ENCODE measurements at places on chromosomes 5 and 9. TPM values are rescaled to one million over a fixed set of nuclear protein-coding genes. Genes with fewer than 3 reads are reported as not detected.

GRCh38 chr9:91255327-91255726, 106.4 kb downstream of the AUH start:
- DNase-seq: no peak
- no peak overlapping the region for H3K27ac ChIP-seq
- peaks cover 5% of the 10 kb centered on the region for H3K4me1 ChIP-seq
- H3K4me3 ChIP-seq: no peak overlapping the region

The CEL gene
- total RNA-seq: 2.2 TPM

GRCh38 chr5:8685704-8686103, 816.8 kb downstream of the MTRR start:
- no peak overlapping the region for H3K27ac ChIP-seq
- DNase-seq: no peak
- H3K4me1 ChIP-seq: no peaks in the 10 kb centered on the region
- H3K36me3 ChIP-seq: no peaks in the 10 kb centered on the region
- H3K27me3 ChIP-seq: no peaks in the 10 kb centered on the region

The NADK2 gene
- total RNA-seq: 20.0 TPM

GRCh38 chr9:104177676-104178075, 83.6 kb downstream of the SMC2 start:
- no peak overlapping the region for H3K27ac ChIP-seq
- no peaks in the 10 kb centered on the region for H3K4me1 ChIP-seq
- peaks cover 4% of the 10 kb centered on the region for H3K27me3 ChIP-seq
- H3K36me3 ChIP-seq: no peaks in the 10 kb centered on the region
- no peak for DNase-seq

DNA sequence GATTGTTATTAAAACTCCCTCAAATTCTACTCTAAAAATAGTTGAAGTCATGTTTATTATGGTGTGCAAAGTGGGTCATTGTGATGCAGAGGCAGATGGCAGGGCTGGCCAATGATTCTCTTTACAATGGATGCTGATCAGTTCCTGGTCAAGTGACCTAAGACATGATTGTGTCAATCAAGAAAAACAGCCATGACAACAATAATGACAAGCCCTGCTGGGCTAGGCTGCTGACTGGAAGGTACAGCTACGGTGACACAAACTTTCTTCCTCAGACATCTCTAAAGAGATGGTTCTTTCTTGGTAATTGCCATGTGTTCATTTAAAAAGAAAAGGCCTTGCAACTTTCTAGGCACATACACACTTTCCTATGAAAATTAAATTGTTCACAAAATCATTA, 3.6 kb downstream of the SLC24A2 start:
- H3K4me3 ChIP-seq: no peak overlapping the region
- peaks cover 49% of the 10 kb centered on the region for H3K27me3 ChIP-seq
- H3K36me3 ChIP-seq: no peaks in the 10 kb centered on the region
- no peak for DNase-seq
- no peak overlapping the region for H3K27ac ChIP-seq
- no peaks in the 10 kb centered on the region for H3K4me1 ChIP-seq

- H3K27ac ChIP-seq: no peak overlapping the region
- H3K27me3 ChIP-seq: no peaks in the 10 kb centered on the region
- H3K4me3 ChIP-seq: no peak overlapping the region
- H3K4me1 ChIP-seq: no peaks in the 10 kb centered on the region
- no peak for DNase-seq
Observed at GRCh38 chr9:19117039-19117716, 10.1 kb downstream of the PLIN2 start.

DNA sequence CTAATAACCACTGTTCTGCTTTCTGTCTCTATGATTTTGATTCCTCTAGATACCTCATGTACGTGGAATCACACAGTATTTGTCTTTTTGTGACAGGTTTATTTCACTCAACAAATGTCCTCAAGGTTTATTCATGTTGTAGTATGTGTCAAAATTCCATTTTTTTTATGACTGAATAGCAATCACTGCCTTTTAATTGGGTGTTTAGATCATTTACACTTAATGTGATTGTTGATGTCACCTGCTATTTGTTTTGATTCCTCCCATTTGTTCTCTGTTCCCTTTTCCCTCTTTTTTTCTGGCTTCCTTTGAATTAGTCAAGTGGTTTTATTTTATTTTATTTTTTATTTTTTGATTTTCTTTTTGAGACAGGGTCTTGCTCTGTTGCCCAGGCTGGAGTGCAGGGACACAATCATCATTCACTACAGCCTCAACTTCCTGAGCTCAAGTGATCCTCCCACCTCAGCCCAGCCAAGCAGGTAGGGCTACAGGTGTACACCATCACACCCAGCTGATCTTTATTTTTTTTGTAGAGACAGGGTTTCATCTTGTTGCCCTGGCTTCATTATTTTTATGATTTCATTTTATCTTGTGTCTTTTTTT, 41.6 kb downstream of the LHX3 start:
- no peak overlapping the region for H3K4me3 ChIP-seq
- H3K4me1 ChIP-seq: no peaks in the 10 kb centered on the region
- DNase-seq: no peak
- H3K27ac ChIP-seq: no peak overlapping the region
- peaks cover 2% of the 10 kb centered on the region for H3K36me3 ChIP-seq

The ACOT12 gene
- not detected for total RNA-seq

The CCL28 gene
- total RNA-seq: 5.4 TPM

DNA sequence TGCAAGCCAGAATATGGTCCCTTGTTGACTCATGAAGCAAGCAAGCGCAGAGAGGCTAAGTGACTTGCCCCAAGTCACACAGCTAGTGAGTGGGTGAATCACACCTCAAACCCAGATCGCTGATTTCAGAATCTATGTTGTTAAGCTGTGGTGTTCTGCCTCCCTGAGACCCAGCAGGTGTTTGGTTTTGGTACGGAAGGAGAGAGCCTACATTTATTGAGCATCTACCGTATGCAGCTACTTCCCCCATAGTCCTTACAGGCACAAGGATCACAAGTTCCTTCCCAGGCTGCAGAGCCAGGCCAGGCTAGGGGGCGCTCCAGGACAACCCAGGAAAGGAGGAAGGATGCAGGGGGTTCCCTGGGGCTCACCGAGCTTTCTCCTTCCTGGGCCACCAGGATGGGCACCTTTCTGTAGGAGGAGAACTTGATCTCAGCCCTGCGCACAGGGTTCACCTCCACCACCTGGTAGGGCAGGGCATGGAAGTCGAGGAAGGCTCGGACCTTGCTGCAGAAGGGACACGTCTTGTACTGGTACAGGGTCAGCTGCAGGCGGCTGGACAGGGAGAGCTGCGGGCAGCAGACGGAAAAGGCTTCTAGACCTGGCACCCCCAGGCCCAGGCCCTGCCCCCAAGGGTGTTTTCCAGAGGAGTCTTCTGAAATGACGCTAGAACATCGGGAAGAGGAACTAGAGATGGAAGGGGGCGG, 2.5 kb downstream of the PTGES2 start:
- no peak overlapping the region for H3K27ac ChIP-seq
- no peaks in the 10 kb centered on the region for H3K27me3 ChIP-seq
- H3K36me3 ChIP-seq: peaks cover 4% of the 10 kb centered on the region
- peak overlapping the region; percentile 6 for H3K4me3 ChIP-seq
- H3K4me1 ChIP-seq: peaks cover 30% of the 10 kb centered on the region

- H3K4me3 ChIP-seq: no peak overlapping the region
- DNase-seq: peak; percentile 50
- no peak overlapping the region for H3K27ac ChIP-seq
- H3K4me1 ChIP-seq: peaks cover 27% of the 10 kb centered on the region
Observed at GRCh38 chr5:132022737-132023136, 11.3 kb upstream of the ACSL6 start.
